ENCODE measurements at places on chromosomes 11 and 22. TPM values are rescaled to one million over a fixed set of nuclear protein-coding genes. Genes with fewer than 3 reads are reported as not detected.

- no peak for DNase-seq
Measured at GRCh38 chr11:64553554-64554201, 37.3 kb upstream of the SLC22A12 start.

- no peak for DNase-seq
Measured at GRCh38 chr22:37122598-37123180, 13.2 kb upstream of the TMPRSS6 start.

DNA sequence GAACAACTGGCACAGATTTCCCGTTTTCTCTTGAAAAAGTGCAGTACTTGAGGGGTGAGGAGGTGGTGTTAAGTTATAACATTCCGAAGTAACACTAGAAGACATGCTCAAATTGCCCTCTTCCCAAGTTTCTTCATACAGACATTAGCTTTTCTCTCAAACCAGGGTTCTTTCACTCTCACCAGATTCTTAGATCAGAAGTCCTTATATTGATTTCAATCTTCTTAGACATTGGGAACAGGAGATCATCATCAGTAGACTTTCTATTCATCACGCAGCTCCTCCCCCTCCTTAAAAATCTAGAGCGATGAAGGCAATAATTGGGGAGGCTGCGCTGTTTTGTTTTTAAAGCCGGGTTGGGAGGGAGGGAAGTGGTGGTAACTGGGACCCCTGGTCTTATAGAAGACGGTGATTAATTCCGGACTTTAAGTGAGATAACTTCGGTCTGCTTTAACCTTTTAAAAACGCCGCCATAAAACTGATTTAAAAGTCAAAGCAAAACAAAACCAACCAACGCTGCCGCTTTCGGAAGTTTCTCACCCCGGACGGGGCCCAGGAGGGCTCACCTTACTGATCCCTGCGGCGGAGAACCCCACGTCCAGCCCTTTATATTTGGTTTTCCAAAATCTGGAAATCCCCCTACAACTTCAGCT lies 665 bp downstream of the USP28 start:
- DNase-seq: no peak

GRCh38 chr11:128757235-128757711 lies 63.4 kb downstream of the FLI1 start:
- DNase-seq: peak; percentile 93

- DNase-seq: no peak
Measured at GRCh38 chr22:19645391-19645790, 68.9 kb upstream of the SEPTIN5 start.

DNA sequence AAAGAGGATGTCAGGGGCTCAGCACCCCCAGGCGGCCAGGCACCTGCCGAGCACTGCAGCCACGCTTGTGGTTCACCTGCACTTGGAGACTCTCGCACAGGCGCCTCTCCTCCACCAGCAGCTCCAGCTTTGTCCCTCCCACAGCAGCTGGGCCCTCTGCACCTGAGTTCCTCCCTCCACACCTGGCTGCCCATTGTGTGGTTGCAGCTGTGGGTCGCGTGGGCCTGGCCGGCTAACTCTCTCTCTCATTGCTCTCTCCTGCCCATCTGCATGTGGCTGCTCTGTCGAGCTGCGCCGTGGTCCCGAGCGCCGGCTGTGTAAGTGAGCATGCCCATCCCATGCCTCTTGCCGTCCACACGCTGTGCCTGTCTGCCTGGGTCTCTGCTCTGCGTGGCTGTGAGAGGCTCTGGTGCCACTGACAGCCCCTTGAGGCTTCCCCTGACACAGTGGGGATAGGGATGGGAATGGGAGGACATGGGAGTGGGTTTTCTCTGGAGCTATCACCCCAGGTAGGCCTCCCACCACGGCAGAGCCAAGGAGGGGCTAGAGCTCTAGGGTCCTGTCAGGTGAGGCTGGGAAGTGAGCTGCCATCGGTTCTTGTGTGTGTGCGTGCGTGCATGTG lies 8.5 kb upstream of the ACR start:
- DNase-seq: no peak

DNA sequence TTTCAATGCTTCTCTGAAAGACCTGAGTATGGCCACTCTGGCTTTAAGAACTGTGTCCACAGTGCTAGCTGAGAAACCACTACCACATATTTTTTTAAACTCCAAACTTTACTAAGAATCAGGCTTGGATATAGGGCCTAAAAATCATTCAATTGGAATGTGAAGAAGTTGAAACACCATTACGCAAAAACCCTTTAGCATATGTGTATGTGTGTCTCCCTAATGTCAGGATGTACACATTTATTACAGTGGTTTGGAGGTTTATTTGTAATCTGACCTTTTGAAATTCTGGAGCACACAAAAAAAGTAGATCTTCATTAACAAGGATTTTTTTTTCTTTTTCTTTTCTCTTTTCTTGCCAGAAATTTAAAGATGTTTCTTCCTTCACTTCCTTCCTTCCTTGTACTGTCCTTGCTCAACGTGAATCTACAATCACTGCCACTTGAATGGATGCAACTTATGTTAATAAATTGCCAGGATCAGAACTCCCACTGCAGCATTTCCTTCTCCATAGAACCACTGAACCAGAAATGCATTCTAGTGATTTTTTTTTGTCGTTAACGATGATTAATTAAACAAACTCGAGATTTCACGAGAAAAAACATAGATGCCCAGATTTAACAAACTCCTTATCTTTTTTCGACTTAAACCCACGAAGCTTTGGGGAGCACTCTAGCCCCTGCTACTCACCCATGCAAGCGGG lies 3.1 kb upstream of the ADM start:
- no peak for DNase-seq

- DNase-seq: peak; percentile 21
Measured at GRCh38 chr11:86608251-86608799, 64.1 kb downstream of the ME3 start.

The CTSW gene
- total RNA-seq: 1.5 TPM

The PEX26 gene
- 50.8 TPM for total RNA-seq

- DNase-seq: no peak
Measured at GRCh38 chr11:8234425-8234821, 29.3 kb downstream of the LMO1 start.

The GNAZ gene
- 0.51 TPM for total RNA-seq

DNA sequence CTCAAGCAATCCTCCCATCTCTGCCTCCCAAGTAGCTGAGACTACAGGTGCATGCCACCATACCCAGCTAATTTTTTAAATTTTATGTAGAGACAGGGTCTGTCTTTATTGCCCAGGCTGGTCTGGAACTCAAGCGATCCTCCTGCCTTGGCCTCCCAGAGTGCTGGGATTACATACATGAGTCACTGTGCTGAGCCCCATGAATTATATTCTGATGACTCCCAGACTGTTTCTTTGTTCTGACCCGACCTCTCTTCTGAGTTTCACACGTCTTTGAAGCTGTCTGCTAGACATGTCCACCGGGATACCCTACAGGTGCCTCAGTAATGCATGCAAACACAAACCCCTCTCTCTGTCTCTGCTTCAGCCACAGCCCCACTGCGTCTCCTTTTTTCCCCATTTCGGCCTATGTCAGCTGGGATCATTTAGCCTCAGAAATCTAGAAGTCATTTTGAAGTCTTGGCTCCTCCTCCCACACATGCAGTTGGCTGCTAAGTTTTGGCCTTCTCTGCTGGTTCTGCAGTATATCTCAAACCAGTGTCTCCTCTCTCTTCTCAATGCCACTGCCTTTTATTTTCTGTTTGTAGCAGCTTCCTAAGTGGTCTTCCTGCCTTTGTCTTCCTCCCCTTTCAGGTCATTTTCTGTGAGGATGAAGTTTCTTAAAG lies 4.8 kb downstream of the VPS26B start:
- no peak for DNase-seq

DNA sequence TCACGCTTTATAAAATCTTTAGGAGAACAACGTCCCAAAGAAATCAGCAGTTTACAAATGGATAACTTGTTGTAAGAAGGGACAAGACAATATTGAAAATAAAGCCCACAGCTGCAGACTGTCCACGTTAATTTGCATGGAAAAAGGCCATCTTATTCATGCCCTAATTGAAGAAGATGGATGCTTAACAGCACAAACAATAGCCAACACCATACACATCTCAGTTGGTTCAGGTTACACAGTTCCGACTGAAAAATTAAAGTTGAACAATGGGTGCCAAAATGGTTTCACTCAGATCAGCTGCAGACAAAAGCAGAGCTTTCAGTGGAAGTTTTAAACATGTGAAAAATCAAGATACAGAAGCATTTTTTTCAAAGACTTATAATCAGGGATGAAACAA lies 314.2 kb downstream of the RAB38 start:
- DNase-seq: no peak

DNA sequence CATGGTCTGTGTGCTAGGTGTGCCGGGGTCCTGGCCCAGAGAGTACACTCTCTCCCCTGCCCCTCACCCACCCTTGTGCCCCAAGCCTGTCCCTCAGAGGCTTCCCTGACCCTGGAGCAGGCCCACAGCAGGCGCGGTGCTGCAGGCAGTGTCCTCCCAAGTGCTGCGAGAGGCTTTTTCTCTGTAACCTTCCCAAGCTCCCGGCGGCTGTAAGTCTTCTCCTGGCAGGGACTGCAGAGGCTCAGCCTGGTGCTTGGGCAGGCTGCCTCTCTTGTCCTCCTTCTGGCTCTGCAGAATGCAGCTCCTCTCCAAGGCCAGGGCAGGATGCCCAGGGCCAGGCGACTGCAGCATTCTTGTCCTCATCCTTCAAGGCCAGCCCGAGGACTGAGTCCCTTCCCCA lies 15.9 kb downstream of the RFPL1 start:
- DNase-seq: no peak

DNA sequence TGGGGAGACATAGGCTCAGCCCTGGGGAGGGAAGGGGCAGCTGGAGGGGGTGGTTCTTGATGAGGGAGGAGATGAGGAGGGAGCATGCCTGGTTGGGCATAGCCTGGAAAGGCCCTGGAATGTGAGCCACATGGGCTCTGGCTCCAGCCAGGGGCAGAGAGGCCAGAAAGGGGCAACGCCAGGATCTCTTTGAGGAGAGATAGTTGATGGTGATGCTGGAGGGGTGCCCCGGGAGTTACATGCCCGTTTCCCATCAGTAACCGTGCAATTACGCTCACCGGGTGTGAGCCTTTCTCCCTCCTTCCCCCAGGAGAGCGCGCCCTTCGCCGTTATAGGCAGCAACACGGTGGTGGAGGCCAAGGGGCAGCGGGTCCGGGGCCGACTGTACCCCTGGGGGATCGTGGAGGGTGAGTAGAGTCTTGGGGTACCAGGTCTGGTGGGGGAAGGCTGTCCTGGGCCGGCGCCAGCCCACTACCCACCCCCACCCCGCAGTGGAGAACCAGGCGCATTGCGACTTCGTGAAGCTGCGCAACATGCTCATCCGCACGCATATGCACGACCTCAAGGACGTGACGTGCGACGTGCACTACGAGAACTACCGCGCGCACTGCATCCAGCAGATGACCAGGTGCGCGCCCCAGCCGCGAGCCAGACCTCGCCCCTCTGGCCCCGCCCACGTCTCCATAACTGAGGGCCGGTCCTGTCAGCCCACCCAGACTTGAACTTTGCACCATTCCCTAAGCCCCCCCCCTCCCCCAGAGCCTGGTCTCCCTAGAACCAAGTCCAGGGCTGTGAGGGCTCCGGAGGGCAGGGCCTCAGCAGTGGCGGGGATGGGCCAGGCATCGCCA lies 1.8 kb upstream of the GP1BB start:
- no peak for DNase-seq

The MLC1 gene
- not detected for total RNA-seq

- DNase-seq: no peak
Measured at GRCh38 chr11:75565221-75565814, 3.3 kb downstream of the SERPINH1 start.

The SLC17A6 gene
- not detected for total RNA-seq

GRCh38 chr22:44460691-44461375 lies 37.2 kb downstream of the RTL6 start:
- DNase-seq: no peak

- no peak for DNase-seq
Measured at GRCh38 chr11:116864531-116864930, 27.1 kb upstream of the APOA1 start.

The PRODH gene
- total RNA-seq: 0.13 TPM

Data from GM12878 (cell line).